ENCODE measurements at places on chromosomes 2 and 18.

GRCh38 chr18:48860269-48861180, 90.2 kb downstream of the SMAD7 start:
- DNase-seq: no peak

DNA sequence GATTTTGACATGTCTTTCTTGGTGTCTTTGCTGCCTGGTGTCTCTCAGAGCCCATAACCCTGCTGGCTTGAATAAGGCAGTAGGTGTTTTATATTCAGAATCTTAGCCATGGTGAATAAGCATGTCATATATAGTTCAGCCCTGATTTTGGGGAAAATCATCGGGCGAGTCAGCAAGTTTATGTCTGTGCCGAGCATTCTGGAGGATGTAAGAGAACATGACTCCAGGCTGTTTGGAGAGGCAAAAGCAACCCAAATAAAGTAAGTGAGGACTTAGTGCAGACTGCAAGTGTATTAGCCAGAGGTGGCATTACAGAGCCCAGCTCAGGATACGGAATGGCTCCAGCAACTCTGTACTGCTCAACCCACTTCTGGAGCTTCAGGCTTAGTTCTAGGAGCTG, 50.3 kb downstream of the TCF7L1 start:
- no peak for DNase-seq

DNA sequence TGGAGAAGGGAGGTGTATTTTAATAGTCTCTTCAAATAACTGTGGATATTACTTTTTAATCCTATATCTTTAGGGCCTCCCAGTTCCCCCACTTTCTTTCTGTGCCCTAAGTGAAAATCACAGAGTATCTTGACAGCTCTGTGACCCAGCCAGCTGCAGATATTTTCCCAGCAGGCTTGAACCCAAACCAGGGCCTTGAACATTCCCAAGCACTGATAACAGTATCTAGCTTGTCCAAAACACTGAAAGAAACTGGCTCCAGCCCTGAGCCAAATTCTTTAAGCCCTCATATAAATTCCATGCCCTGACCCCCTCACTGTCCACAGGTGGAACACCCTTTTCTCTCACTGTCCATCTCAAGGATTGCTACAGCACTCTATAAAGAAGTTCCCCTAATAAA, 388.1 kb upstream of the CHAC2 start:
- no peak for DNase-seq

DNA sequence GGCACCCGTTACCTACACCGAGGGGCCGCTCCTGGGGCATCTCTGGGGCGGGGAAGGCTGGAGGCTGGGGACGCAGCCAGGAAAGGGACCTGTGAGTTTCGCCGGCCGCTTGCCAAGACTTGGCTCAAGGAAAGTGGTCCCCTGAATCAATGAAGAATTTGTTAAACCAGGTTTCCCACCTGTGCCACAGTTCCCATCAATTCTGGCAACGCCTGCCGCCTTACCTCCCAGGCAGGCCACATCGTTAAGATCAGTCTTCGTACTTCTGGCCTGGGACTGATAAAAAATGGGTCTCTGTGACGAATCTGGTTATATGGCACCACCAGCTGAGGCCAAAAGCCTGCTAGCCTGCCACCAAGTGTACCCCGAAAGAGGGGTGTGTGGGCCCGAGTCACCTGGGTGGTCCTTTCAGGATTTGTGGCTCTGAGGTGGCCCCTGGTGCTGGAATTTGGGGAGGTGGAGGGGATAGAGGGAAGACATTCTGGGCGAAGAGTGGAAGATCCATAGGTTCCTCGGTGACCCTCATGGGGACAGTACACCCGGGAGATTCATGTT, 789 bp upstream of the TGFA start:
- DNase-seq: no peak

DNA sequence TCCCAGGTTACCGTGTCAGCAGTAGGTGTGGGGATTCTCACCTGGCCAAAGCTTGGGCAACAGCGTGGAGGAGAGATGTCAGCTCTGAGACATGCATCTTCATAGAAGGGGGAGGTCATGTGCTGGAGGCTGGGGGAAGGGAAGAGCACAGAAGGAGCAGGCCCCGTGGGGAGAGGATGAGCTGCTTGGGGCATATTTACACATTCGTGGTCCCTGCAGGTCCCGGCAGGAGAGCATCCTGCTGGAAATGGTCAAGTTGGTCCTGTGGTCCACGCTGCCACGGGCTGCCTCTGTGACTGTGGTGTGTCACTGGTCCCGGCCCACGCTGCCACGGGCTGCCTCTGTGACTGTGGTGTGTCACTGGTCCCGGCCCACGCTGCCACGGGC, 195.1 kb upstream of the TWIST2 start:
- DNase-seq: no peak

DNA sequence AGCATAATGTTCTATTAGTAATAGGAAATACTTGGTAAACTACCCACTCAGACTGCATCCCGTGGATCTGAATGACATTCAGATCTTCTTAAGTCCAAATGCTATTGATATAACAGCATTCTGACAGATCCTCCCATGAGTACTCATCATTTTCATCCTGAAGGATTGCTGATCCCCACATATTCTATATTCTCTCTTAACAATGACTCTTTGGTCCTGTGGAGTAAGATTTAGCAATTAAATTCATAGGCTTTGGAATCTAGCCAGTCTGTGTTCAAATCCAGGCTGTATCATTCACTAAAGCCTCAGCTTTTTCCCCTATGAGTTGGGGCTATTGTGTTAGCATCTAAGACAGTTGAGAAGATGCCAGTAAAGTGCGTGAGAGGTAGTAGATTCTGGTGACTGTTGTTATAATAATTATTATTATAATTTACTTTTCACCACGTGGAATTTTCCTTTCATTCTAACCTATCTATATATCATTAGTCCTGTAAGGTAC, 591.3 kb upstream of the SYT4 start:
- DNase-seq: no peak

DNA sequence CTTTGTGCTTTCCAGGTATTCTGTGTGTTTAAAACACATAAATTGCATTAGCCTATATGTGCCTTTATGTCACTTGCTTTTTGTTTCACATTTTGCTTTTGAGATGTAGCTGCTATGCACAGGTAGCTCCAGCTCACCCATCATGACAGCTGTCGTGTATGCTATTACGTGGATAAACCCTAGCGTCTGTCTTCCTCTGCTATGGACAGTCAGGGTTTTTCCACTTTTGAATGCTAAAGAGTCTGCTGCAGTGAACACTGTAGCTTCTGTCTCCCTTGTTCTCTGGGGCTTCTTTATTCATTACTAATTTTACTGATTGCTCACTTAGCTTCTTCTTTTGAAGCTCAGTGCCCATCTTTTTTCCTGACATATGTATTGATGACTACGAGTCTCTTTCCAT, 24.7 kb upstream of the MBP start:
- DNase-seq: peak; percentile 32

GRCh38 chr18:22816266-22817176, 116.6 kb upstream of the RBBP8 start:
- DNase-seq: no peak

DNA sequence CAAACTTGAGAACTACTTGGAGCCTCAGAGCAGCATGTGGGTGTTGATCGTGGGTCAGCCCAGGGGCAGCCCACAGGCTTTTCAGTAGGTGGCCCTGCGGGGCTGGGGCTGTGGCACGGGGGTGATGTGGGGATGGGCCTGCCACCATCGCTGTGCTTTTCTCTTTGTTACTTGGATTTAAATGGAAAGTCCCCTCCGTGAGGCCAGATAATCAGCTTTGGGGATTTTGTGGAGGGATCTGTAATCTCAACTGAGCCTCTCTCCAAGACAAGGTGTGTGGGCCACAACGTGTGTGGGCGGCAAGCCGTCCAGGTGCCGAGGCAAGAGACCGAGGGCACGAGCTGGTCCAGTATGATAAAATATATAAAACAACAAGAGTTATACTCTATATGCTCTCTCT, 16.7 kb downstream of the COLEC11 start:
- DNase-seq: no peak

- no peak for DNase-seq
Measured at GRCh38 chr18:44568342-44568741, 112.3 kb upstream of the SETBP1 start.

- no peak for DNase-seq
Measured at GRCh38 chr2:67437114-67437513, 40.0 kb downstream of the ETAA1 start.

DNA sequence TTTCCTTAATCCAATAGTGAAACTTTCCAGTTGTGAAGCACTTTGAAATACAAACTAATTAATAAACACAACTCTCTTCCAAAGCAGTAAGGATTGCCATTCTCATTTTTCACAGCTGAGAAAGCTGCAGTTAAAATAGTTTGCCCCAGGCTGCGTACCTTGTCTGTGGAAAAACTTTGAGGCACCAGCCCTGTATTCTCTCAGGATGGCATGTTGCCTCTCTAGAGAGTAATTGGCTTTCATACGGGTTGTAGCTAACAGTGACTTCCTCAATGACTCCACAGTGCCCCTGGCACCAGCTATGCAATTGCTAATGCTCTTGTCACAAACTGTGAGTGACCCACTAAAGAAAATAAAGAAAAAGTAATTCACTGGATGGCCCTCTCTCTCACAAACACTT, 345.7 kb downstream of the MTX2 start:
- no peak for DNase-seq

GRCh38 chr2:71746946-71747501, 293.7 kb downstream of the DYSF start:
- DNase-seq: no peak

DNA sequence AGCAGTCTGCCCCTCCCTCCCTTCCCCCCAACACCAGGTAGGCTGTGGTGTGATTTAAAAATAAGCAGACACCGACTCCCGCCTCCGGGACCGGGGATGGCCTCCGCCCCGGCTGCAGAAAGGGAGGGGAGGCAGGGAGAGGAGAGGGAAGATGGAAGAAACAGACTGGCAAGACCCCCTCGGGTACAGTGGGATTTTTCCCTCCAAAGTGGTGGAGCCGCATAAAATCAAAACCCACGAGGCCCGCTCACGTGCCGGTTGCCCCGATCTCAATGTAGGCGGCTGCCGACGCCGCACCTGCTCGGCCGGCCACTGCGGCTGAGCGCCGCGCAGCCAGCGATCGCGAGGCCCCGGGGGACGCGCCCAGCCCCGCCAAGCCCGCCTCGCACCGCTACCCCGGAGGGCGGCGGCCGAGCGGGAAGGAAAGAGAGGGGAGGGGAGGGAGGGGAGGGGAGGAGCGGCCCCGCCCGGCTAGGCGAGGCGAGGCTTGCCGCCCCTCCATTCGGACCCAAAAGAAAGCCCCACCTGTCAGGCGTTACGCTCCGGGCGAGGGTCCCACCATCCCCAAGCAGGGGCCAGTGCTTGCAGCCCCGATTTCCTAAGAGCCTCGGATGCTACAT, 811 bp downstream of the ADD2 start:
- DNase-seq: peak; percentile 48

DNA sequence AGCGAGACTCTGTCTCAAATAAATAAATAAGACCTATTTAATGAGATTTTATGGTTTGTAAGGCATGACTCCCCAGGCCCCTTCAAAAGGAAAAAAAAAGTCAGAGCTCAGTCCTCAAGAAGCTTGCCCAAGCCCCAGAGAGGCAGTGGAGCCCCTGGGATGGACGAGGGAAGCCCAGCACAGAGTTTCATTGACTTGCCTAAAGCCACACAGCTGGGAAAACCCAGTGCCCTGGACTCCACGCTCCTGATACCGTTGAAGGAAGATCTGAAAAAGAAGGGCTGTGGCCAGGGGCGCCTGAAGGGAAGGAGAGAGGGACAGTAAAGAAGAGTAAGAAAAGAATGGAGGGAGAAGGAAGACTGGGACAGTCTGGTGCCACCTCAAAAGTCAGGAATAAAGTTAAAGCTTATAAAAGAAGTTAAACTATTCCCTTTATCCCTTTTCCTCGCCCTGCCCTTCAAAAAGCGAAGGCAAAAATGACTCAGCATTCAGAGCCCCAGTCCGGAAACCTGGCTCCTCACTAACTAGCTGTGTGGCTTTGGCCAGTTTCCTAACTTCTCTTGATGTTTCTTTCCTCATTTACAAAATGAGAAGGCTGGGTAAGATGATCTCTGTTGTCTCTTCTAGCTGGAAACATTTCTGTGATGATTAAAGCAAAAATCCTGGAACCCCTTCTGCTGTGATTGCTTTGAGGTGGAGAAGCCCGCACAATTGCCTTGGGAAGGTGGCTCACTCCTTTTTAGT, 46.7 kb downstream of the LYPD1 start:
- DNase-seq: no peak

GRCh38 chr2:112828251-112828691, 8.3 kb downstream of the IL1B start:
- no peak for DNase-seq

DNA sequence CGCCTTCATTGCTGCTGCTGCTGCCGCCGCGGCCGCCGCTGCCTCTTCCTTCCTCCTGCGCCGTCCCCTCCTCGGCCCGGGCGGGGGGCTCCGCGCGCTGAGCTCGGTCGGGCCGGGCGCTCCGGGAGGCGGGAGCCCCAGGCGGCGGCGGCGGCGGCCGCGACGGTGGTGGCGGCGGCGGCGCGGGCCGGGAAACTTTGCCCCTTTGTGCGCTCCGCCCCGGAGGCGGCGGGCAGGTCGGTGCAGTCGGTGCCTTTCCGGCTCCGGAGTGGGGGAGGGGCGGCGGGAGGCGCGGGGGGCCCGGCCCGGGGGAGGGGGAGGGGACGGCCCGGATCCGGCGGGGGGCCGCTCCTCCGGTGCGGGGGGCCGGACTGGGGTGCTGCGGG, 205 bp downstream of the TET3 start:
- DNase-seq: peak; percentile 82

- no peak for DNase-seq
Measured at GRCh38 chr2:160306985-160307384, 106.9 kb upstream of the ITGB6 start.

DNA sequence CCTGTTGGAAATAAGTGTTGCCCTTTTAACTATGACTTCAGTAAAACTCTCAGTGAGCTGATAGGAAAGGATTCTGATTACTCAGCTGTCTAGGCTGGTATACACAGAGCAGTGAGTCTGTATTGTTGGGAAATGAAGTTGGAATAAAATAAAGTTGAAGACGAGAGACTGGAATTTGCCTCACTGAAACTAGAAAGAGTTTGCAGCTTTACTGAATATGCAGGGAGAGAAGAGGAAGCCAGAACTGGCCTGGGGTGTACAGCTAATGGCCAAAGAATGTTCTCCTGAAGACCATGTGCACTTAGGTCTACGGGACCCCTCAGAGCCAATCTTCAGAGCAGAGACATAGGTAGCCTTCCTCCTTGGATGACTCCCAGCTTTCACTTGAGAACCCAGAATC, 26.5 kb downstream of the EIF4E2 start:
- DNase-seq: no peak

- DNase-seq: no peak
Measured at GRCh38 chr2:13135856-13136255, 419.1 kb downstream of the TRIB2 start.

Data from GM20000 (cell line).